ENCODE measurements at places on chromosomes 11 and 22.

DNA sequence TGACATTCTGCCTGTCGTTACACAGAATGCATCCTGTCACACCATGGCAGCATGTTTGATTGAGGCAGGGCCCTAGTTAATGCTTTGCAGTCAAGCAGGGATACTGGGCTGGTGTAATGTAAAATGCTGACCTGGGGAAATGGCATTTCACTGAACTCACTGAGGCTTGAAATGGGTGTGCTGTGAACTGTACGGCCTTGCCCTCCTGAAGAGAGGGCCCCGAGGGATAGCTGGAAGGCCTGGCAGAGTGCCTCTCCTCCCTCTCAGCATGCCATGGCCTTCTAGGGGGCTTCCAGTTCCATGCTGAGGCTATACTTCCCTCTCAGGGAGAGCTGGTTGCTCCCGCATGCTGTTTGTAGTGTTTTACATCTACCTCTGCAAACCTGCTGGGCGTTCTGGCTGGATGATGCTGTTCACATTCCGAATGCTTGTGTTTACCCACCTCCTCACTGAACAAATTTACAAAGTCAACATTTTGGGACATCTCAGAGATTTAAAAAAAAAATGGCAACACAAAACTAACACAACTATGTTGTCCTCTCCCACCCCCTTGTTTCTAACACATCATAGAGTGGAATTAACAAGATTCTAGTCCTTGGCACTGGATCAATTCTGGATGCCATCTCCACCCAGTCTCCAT is 416.7 kb upstream of the CADM1 start:
- DNase-seq = no peak

- DNase-seq = no peak
Measured at GRCh38 chr22:48940266-48941032, 887.2 kb downstream of the BRD1 start.

GRCh38 chr11:64253481-64253880 is 2.2 kb downstream of the PLCB3 start:
- no peak for DNase-seq

- DNase-seq = no peak
Measured at GRCh38 chr11:134397304-134398078, 14.6 kb downstream of the B3GAT1 start.

- no peak for DNase-seq
Measured at GRCh38 chr11:120178561-120179056, 32.2 kb upstream of the OAF start.

DNA sequence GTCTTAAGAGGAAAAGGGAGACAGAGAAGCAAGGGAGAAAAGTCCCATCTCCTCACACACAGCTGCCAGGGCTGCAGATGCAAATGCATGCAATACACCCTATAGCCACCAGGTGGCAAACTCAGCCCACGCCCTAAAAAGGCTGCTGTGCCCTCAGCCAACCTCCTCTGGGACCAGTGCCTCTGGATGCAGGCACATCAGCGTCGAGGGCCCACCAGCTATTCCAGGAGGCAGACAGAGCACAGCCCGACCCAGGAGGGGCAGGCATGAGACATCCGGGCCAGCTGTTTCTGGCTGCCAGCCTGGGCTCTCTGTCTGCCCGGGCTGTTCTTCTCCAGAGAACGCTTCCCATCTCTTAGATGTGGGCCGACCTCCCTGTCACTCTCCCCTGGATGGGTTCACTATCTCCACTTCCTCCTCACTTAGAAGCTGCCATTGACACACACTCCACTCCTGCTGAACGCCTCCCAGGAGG is 39.7 kb downstream of the TPBGL start:
- DNase-seq = peak; percentile 48

All from NCI-H446 treated with DMSO at 0.1 percent for 48 hours (cell line).